ENCODE measurements at places on chromosomes 3 and 15.

DNA sequence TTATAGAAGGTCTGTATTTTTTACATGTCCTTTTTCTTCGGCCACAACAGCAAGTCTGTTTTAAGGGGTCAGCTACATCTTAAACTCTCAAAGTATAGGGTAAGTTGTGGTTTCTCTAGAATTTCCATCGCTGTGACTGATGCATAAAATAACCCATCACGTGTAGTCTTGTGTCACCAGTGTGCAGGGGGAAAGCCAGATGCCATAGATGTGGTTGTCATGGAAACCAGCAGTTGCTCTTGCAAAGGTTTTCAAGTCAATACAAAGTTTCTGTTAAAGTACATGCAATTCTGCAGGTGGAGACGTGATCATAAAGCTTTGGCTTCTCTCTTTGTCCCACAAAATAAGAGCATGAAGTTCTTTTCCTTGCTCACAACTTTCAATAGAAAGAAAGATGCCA is 210.3 kb upstream of the ONECUT1 start:
- DNase-seq: no peak

GRCh38 chr15:38883987-38884386 is 319.4 kb upstream of the RASGRP1 start:
- DNase-seq: peak; percentile 1

DNA sequence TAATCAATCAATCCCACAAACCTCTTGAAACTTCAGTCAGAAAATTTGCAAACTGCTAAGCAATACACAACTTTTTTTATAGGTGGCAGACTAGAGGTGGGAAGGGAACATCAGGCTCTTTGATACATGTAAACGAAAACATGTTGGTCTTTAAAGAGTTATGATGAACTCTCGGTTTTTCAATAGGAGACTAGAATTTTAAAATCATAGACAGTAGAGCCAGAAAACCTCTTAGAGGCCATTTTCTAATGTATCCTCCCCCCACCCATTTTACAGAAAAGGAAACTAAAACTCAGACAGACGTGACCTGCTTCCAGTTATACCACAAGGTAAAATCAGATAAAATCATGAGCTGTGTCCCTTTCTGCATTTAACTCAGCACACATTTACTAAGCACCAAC is 179.1 kb upstream of the LPP start:
- no peak for DNase-seq

DNA sequence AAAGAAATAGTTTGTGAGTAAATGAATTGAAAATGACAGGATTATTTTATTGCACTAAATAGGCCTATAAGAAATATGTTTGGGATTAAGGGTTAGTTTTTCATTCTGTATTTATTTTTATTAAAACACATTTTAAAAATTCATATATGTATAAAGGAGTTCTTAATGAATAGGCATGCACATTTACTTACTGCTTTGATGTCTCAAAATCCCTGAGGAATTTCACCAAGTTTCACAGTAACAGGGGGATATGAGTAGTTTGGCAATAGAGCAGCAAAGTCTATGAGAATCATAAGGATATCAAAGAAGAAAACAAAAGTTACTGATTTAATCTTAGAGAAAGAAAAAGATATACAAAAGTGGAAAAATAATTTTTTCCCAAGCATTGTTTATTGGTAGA is 411.7 kb downstream of the NAALADL2 start:
- DNase-seq: no peak

DNA sequence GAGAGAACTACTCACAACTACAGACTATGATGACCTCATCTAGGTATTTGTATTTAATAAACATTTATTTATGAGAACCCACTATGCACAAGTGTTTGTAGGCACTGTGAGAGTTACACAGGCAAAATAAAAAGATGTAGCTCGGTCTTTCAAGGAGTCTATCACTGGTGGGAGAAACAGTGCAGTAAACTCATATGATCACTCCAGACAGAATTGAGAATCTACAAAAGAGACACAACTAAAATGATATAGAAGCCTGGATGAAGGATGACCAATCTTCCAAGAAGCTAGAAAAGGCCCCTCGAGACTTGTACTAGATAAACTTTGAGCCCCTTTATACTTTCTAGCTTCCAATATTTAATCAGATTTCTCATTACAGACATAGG is 70.2 kb upstream of the ZBTB20 start:
- no peak for DNase-seq

DNA sequence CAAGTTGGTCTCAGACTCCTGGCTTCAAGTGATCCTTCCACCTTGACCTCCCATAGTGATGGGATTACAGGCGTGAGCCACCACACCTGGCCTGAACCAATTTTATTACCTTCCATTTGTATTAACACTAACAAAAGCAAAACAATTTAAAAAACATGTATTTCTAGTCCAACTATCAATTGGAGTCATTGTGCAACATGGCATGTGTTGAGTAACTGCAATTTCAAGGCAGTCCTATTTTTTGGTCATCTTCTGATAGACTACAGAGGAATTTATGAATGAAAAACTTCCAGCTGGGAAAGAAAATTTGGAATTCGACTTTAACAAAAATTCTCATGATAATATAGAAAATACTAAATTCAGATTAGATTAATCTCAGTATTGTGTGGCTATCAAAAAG is 16.8 kb downstream of the SPTSSB start:
- no peak for DNase-seq

DNA sequence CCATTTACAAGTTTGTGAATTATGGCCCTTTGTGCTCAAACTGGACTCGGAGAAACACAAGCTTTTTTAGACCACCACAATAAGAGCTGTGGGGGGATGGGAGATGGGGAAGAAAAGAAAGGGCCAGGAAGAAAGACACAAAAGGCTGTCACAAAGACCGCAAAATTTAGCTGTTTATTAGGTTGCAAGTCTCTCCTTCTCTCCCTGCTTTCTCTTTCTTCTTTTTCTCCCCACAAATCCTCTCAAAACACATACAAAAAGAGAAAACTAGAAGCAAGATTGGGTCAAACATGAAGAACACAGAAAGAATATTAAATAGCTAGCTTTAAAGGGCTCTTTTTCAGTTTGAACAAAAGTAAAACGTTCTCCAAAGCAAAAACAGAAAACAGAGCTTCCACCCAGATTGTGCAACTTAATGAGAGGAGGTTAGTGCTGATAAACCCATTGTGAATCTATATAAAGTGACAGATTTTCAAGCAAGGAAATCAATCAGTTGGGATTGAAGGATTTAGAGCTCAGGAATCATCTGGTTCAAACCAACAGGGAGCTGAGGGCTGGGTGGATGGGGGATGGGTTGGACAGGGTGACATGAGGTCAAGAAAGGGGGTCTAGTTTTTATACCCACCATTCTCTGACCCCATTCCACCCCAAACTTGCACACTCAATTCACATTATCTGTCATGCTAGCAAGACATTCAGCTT is 87.3 kb downstream of the DHX30 start:
- DNase-seq: no peak

- no peak for DNase-seq
These were observed 50.3 kb downstream of the BTLA start for GRCh38 chr3:112448939-112449338.

DNA sequence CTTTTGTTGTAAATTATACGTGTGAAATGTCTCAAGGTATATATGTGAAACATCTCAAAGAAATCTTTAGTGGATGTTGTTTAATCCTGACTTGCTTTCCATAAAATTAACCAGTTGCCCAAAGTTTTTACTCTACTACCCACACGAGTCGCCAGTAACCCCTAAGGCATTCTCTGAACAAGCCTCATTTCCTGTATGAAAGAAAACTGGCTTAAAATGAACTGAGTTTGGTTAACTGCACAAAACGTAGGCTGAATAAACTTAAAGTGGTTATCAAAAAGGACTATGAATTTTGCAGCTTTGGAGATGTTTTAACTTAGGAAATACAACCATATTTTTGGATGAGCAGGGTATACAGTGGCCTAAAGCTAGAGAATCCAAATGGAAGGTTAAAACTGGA is 2.7 kb upstream of the APPL1 start:
- no peak for DNase-seq

GRCh38 chr3:114214542-114215341 is 22.6 kb downstream of the ZNF80 start:
- no peak for DNase-seq

DNA sequence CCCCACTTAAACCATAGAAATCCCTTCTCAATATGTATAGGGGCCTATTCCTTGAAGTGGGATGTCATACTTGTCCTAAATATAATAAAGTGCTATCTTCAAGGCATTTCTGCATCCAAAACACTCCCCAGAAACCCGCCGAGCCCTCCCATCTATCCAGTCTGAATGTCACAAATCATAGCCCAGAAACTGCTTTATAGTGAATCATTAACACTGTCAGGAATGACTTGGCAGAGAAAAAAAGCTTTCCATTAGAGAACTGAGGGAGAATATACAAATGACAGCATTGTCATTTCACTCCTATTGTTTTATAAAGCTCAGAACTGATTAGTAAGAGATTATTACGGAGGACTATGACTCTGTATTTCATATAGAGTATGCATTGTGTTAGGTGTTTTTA is 48.4 kb upstream of the MEIS2 start:
- no peak for DNase-seq

- DNase-seq: no peak
These were observed 113.4 kb downstream of the CD47 start for GRCh38 chr3:107977221-107978130.
